ENCODE measurements at places on chromosomes 11 and 22. TPM values are rescaled to one million over a fixed set of nuclear protein-coding genes. Genes with fewer than 3 reads are reported as not detected.

Gene CRACR2B
- total RNA-seq: 1.5 TPM

Gene OR51B4
- not detected for total RNA-seq

Gene TRIM49
- not detected for total RNA-seq

Gene KCNJ1
- not detected for total RNA-seq

Gene CYTH4
- 22.0 TPM for total RNA-seq

Gene OR5T2
- not detected for total RNA-seq

Gene IGLL1
- total RNA-seq: not detected

DNA sequence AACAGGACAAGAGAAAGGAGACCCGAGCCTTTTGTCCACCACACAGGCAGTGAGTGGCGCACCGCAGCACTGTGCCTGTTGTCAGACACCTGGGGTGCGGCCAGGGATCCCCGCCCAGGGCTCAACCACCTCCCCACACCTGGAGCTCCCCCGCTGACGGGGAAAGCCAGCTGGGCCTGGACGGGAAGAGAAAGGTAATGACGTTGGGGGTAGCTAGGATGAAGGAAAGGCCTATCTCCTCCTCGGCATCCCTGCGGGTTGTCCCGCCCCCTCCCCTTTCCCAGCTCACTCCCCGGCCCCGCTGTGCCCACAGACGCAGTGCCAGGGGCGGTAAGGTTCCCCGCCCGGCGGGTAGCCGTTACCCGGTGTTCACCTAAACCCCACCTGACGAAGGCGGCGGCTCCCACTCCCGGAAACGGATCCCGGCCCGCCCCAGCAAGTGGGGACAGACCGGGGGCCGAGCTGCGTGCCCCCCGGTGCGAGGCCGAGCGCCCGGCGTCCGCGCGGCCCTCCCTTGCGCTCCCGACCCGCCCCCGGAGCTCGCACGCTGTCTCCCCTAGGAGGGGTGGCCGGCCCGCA is 495 bp downstream of the HYOU1 start:
- peak; percentile 77 for DNase-seq

DNA sequence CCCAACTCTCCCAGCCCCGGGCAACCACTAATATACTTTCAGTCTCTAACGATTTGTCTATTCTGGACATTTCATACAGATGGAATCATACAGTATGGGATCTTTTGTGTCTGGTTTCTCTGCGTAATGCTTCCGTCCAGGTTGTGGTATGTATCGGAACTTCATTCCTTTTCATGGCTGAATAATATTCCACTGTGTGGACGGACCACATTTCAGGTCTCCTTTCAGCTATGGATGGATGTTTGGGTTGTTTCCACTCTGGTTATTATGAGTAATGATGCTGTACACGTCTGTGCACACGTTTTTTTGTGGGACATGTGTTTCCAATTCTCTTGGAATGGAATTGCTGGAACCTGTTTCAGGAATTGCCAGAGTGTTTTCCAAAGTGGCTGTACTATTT is 17.4 kb upstream of the CPT1A start:
- DNase-seq: no peak

DNA sequence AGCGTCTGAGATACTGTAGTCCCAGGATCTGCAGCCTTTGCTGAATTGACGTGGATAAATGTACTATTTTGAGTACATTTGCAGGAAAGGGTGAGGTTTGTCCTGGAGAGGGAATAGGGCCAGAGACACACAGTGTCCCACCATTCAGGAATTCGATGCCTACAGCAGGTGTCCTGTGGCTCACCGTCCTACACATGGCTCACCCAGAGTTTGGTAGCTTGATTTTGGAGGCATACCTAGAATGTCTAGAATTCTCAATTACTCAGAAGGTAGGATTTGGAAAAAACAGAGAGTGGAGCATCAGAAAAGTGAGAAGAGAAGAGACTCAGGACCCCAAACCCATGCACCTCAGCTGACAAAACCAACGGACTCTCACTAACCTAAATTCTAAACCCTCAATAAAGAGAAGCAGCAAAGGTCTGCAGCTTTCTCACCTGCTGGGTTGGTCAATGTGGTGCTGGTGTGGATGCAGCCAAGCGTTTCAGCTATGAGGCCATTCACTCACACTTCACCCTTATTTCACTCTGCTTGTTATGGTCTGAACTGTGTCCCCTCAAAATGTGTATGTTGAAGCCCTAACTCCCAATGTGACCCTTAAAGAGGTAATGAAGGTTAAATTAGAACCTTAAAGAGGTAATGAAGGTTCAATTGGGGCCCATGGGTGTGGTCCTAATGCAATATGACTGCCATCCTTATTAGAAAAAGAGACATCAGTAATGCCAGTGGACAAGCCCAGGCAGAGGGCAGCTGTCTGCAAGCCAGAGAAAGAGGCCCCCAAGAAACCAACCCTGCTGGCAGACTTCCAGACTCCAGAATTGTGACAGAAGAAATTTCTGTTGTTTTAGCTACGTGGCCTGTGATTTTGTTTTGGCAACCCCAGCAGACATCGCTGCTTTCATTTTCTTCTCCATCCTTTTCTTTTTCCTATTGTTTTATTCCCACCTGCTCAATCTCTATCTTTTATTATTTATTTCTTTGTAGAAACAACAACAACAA is 187.8 kb downstream of the SNX19 start:
- no peak for DNase-seq

DNA sequence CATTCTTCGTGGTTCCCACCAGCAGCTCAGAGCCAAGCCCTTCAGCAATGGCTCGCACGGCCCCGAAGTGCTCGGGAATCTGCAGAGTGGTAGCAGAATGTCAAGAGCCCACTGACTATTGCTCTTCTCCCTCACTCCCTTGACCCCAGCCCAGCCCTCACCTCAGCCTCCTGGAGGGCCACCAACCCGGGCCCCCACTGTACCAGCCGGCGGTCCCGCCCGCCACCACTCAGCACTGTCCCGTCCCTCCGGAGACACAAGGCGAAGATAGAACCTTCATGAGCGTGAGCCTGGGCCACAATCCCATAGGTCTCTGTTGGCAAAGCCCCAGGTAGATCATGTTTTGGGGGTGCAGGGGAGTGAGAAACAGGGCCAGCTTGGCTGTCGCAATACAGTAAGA is 4.2 kb upstream of the MTA2 start:
- DNase-seq: no peak

DNA sequence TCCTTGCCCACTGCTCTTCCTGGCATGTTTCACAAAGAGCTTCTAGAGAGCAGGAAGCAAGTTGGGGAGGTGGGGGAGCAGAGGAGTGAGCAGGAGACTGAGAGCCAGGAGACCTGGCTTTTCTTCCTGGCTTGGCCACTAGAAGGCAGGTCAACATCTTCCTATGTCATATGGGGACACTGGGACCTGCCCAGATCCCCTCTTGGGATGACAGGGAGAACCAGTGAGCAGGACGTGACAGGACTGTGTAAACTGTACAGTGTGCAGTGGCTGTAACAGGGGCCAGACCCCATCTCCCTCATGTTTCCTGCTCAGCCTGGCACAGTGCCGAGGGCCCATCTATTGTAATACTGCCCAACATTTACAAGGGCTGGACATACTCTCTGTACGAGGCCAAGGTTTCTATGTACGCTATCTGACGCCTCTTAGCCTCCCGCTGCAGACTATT is 29.4 kb downstream of the GDPD5 start:
- no peak for DNase-seq

- DNase-seq: no peak
These were observed 41.8 kb upstream of the CDON start for GRCh38 chr11:126104420-126104819.

DNA sequence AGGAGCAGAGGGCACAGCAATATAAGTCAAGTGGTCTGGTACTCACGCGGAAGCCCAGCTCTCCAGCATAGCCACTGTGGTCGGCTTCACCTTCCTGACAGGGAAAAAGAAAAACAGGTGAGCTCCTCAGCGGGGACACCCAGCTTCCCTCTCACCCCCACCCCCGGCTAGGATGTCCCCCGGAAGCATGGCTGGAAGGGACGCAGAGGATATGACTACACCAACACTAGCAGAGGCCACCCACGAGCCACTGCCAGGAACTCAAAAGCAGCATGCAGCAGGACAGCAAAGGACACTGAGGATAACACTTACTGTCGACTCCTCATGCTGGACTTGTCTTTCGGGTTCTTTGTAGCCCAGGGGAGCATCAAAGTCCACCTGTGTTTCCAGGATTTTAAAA is 9.0 kb upstream of the C22orf39 start:
- DNase-seq: no peak

- DNase-seq: no peak
These were observed 22.5 kb upstream of the CYP2R1 start for GRCh38 chr11:14914536-14914935.

DNA sequence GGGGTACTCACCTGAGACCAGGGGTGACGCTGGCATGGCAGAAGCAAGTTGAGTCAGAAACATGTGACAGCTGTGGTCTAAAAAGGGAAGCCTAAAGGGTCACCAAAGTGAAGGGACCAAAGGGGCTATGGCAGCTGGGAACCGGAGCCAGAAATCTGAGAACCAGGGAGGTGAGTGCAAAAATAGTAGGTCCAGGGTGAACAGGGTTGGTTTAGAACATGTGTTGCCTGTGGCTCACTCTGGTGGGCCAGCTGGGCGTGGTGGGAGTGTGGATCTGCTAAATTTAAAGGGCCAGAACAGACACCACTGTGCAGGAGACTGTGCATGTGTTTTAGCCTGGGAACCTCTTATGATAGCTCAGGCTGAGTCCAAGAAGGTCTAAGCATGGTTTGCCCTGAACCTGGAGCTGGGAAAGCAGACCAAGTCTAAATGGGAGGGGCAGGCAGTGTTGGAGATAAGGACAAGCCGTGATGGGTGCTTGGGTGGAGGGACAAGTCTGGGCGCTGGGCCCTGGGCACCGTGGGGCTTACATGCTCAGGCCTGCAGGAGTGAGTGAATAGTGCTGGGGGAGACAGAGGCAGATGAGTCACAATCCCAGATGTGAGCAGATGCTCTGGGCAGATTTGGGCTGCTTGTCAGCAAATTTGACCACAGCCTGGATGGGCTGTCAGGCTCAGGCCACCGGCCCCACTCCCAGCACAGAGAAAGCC is 41.4 kb upstream of the ZBED5 start:
- DNase-seq: peak; percentile 85

DNA sequence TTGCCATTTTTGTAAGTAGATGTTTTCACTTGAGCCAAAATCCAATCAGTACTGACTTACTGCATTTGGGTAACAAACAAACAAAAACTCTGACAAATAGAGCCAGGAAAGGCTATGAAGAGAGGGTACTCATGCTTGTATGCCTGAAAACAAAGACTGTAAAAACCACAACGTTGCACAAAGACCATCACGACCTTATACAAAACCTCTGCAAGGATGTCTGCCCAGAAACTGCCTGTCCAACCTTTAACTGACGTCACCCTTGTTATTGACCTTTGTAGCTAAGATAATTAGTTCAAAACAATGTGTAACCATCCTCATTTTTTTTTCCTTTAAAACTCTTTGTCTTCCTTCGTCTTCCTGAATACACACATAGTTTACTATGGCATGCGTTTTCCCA is 804 bp upstream of the CREBZF start:
- DNase-seq: no peak

DNA sequence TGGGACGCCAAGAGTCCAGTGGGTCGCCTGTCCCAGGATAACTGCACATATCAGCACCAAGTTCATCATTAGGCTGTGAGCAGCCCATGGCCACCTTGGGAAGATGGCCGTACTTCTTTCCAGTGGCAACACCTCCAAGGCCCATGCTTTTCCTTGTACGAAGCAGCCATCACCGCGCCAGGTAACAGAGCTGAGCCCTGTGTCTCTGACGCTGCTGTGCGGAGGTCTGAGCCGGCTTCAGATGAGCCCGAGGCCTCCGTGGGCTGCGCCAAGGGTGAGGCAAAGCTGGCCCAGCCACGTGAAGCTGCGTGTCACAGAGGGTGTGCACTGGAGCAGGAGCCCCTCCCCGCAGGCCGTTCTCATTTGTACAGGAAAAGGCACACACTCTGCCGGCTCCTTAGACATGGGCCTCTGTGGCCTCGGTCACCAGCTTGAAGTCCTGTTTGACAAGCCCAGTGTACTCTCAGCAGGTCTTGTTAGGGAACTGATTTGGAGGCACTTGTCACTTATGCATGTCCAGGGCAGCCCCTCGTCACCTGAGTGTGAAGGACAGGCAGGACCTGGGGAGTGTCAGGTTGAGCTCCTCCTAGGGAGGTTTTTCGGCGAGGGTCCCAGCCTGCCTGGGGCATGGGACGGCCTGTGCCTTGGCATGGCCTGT is 401.5 kb downstream of the TBC1D22A start:
- peak; percentile 50 for DNase-seq

DNA sequence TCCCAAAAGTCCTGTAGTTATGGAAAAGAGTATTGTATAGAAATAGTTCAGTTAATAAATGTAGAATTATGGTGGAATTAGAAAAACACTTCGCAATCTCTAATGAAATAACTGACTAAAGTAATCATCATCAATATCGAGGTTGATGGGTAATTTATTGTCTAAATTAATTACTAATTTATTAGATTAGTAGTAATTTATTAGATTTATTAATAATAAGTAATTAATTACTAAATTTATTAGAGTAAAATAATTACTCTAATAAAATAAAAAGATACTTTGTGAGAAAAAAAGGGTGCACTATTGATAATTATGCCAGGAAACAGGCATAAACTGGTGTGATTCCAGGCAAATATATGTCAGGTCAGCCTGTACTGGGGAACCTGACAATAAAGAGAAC is 455.6 kb downstream of the AASDHPPT start:
- DNase-seq: no peak
